CD4-positive, alpha-beta T cell treated with Interleukin-2 at 100 ng/mL for 4 hours (primary cell): ENCODE measurements at places on chromosomes 3 and 15.

DNA sequence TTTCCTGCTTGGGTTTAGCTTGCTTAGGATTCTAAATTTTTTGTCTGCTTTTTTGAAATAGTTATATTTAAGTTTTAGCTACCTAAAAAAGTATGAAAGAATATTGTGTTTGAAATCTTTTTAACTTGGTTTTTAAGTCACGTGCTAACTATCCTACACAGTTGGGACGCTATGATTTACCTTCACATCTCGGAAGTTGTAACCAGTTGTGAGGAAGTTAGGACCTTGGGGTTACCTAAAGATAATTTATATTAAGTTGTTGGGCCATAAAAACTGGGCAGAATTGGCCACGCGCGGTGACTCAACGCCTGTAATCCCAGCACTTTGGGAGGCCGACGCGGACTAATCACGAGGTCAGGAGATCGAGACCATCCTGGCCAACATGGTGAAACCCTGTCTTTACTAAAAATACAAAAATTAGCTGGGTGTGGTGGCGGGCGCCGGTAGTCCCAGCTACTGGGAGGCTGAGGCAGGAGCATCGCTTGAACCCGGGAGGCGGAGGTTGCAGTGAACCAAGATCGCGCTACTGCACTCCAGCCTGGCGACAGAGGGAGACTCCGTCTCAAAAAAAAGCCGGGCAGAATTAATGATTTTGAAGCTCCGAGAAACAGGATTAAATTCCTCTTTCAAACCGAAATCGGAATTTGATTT lies 1.0 kb downstream of the ZFAND6 start:
- DNase-seq, result peak; percentile 21

DNA sequence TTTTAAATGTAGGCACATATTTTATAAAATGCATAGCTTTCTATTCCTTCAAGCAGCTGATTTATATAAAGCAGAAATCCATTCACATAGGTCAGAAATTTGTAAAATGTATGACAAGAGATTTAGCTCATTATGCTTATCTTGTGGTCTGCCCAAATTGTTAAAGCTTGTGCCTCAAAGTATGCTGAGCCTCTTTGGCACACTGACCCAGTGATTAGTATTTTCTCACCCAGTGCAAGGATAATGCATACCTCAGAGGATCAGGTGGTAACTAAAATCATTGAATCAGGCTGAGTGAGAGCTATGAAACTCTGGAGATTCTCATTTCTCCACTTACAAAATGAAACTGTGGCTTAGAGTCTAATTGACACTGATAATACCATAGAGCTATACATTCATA lies 533.3 kb downstream of the FGF12 start:
- DNase-seq, result no peak

- no peak for DNase-seq
These were observed 70.2 kb downstream of the APBA2 start for GRCh38 chr15:28955993-28956421.

GRCh38 chr15:88108991-88109390 lies 147.5 kb downstream of the NTRK3 start:
- no peak for DNase-seq

GRCh38 chr15:60460931-60461330 lies 18.0 kb downstream of the ICE2 start:
- DNase-seq, result no peak

DNA sequence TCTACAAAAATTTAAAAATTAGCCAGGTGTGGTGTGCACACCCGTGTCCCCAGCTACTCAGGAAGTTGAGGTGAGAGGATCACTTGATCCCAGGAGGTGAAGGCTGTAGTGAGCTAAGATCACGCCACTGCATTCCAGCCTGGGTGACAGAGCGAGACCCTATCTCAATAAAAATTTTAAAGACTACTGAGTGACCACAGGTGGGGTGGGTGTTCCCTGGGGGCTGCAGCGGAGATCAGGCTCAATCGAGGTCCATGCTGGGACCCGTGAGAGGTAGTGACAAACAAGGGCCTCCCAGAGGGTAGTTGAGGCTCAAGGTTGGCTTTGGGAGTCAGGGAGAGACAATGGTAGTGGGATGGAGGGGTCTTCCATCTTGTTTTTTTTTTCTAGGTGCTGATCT lies 38.9 kb upstream of the LIMD1 start:
- DNase-seq, result no peak

DNA sequence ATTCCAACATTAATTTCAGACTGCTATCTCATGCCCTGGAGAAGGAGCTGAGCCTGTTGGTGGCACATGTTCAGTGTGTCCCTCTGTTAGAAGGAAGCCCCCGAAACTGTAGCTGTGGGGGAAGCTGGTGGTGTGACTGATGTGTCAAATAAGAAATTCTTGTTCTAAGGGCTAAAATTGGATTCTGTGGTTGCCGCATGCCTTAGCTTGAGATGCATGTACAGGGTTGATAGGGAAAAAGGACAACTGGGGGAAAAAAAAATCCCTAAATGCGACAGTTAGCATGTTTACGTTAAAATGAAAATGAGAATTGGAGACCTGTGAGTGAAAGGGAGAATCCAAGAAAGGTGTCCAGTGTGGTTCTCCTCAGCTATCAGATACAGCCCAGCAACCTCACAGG lies 58.6 kb downstream of the MED12L start:
- DNase-seq, result no peak

GRCh38 chr15:75760704-75761435 lies 48.2 kb upstream of the CSPG4 start:
- no peak for DNase-seq

DNA sequence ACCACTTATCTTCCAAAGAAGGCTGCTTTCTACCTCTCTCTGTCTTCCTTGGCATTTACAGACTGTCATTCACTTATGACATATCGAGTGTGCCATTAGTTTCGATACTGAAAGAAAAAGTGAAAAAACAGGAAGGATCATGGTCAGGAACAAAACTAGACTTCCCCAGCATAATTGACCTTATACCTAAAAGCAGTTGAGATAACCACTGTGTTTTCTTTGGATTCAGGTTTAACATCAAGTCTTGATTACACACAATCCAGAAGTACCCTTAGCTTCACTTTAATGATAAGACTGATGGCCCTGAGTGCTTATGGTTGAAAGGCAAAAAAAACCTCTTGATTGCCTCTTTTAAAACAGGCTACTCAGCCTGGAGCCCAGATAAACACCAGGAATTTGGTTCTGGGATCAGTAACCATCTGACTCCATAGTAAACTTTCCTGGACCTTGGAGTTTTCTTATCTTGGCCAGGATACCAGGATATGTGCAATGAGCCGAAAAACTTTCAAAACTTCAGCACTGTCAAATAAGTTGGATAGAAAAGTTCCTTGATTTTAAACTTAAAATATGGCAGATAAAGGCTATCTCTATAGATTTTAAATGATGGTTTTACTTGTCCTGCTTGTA lies 5.0 kb upstream of the UACA start:
- no peak for DNase-seq

DNA sequence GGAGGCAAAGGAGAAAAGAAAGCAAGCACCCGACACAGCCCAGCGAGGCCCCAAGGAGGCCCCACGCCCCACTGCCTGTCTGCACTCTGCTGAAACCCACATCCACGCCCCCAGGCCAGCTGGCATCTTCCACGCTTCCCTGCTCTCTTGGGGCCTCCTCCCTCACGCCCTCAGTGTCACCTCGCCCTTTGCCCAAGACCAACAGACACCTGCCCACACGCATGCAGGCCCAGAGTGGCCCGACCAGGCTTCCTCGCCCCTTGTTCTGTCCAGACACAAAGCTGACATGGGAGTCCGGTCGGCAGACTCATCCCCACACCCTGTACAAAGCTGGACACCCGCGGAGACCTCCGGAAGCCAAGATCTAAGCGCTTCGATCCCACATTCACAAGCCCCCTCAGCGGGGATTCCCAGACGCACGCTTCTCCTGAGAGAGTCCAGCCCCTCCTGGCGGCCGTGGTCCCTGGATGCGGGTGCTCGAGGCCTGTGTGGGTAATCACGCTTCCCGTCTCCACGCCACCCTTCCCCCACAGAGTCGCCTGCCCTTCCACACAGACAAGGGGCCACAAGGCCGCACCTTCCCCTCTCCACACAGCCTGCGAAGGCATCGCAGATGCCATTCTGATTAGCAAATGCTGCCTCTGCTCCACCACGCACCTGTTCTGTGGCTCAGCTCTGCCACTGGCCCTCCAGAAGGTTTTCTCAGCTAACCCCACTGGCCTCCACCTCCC lies 176.6 kb downstream of the XXYLT1 start:
- DNase-seq, result no peak

GRCh38 chr3:36965440-36965839 lies 20.6 kb upstream of the TRANK1 start:
- DNase-seq, result no peak

DNA sequence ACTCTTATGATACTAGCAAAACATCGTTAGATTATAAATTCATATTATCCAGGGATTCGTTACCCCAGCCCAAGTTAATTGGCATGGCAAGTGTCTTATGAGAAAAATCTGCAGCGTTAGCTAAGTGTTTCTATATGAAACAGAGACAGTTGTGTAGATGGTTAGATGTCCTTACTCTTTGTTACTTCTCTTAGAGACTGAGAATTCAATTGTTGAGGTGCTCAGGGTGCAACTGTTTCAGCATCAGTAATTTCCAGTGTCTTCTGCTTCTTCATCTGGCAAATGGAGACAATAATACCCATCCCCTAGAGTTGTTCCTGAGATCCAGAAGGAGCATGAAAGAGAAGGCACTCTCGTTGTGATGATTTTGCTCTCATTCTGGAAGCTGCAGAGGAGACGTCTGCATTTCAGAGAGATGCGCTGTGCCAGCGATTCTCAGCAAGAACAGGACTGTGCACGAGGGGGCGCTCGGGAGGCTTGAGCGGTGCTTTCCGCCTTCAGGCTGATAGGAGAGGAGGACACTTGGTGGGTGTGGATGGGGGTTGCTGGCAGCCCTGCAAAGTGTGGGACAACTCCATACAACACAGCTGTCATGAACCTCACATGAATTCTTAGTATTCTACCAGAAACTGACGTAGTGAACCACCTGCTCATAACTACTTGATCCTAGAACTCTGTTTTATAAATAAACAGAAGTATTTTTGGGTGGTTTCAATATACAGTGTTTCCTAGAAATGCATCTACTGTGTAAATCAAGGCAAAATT lies 39.7 kb upstream of the SPSB4 start:
- peak; percentile 59 for DNase-seq

GRCh38 chr3:42755681-42756578 lies 17.1 kb downstream of the CCDC13 start:
- DNase-seq, result no peak

- DNase-seq, result no peak
These were observed 114.8 kb upstream of the COL8A1 start for GRCh38 chr3:99523431-99524127.
